ENCODE measurements at places on chromosomes 7 and 10.
A peak's percentile ranks its signal among the peaks of the same experiment; 100 is the strongest.

- peaks cover 47% of the 10 kb centered on the region for H3K27me3 ChIP-seq
- H3K36me3 ChIP-seq = no peaks in the 10 kb centered on the region
- no peak for DNase-seq
- no peak overlapping the region for H3K4me3 ChIP-seq
- peaks cover 9% of the 10 kb centered on the region for H3K4me1 ChIP-seq
Observed at GRCh38 chr10:48475943-48476278, 129.0 kb downstream of the ARHGAP22 start.

GRCh38 chr7:92809760-92810573 is 26.4 kb downstream of the CDK6 start:
- DNase-seq = peak; percentile 31
- H3K27me3 ChIP-seq = no peaks in the 10 kb centered on the region
- H3K27ac ChIP-seq = peak overlapping the region; percentile 92

DNA sequence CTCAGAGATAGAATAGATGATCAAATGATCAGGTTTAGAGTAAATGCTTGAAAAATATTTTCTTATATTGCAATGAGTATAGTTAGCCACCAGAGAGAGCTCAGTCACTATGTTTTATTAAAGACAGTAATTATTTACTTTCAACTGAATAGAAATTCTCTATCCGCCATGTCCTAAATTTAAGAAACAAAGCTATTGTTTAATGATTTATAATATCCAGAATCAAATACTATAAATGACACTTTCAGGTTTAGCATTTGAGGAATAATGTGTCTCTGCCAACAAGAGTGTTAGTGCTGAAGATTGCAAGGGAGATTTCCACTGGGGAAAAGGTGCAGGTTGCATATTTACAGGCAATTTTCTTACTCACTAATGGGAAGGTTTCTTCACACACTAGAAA is 184.7 kb downstream of the DGKB start:
- no peaks in the 10 kb centered on the region for H3K36me3 ChIP-seq
- H3K4me3 ChIP-seq = no peak overlapping the region
- no peaks in the 10 kb centered on the region for H3K4me1 ChIP-seq
- H3K27me3 ChIP-seq = peaks cover 11% of the 10 kb centered on the region
- no peak overlapping the region for H3K27ac ChIP-seq

- H3K4me1 ChIP-seq = peaks cover 29% of the 10 kb centered on the region
- H3K36me3 ChIP-seq = no peaks in the 10 kb centered on the region
- peak overlapping the region; percentile 79 for H3K4me3 ChIP-seq
- H3K27me3 ChIP-seq = no peaks in the 10 kb centered on the region
Observed at GRCh38 chr10:72061491-72061890, 26.9 kb downstream of the SPOCK2 start.

GRCh38 chr7:155377838-155378579 is 79.9 kb upstream of the EN2 start:
- peaks cover 46% of the 10 kb centered on the region for H3K4me1 ChIP-seq
- peaks cover 16% of the 10 kb centered on the region for H3K36me3 ChIP-seq
- DNase-seq = no peak
- H3K27me3 ChIP-seq = peaks cover 82% of the 10 kb centered on the region

DNA sequence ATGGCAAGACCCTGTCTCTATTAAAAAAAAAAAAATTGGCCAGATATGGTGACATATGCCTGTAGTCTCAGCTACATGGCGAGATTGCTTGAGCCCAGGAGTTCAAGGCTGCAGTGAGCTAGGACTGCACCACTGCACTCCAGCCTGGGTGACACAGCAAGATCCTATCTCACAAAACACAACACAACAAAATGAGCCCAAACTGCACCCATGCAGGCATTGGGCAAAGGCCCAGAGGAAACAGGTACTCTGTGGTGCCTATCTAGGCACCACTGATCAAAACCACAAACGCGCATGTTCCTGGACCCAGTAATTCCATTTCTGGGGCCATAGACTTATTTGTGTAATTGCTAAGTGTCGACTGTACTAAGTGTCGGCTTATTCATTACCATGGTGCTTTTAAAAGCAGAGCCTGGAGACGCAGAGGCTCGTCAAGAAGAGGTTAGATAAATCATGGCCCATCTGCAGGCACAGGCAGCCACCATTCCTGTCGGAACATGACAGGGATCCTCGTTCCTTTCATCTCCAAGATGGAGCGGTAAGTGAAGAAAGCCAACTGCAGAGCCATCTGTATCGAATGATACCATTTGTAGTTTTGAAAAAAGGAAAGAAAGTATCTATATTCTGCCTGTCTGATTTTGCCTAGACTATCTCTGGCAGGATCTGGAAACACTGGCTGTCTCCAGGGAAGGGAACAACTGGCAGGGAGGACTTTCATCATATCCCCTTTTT is 160.4 kb upstream of the RHEB start:
- no peak overlapping the region for H3K4me3 ChIP-seq
- H3K36me3 ChIP-seq = no peaks in the 10 kb centered on the region
- H3K4me1 ChIP-seq = peaks cover 21% of the 10 kb centered on the region
- H3K27ac ChIP-seq = peak overlapping the region; percentile 27
- no peaks in the 10 kb centered on the region for H3K27me3 ChIP-seq

DNA sequence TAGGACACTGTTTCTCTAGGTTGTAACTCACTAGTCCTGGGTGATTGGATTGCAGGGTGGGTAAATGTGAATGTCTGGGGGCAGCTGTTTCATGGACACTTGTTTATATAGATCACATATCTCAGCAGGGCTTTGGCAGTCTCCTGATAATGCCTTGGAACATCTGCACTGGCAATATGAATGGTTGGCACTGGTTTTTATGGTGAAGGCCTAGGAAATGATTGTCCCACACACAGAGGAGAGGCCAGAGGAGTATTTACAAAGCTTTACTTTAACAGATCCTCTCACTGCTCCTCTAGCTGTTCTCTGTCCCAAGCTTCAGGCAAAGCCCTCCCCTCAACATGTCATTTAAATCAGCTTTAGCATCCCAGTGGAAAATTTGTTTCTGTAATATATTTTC is 171.3 kb upstream of the STEAP4 start:
- H3K4me3 ChIP-seq = no peak overlapping the region
- no peak overlapping the region for H3K27ac ChIP-seq
- no peaks in the 10 kb centered on the region for H3K27me3 ChIP-seq
- H3K36me3 ChIP-seq = no peaks in the 10 kb centered on the region
- DNase-seq = no peak

GRCh38 chr7:94763268-94763667 is 107.3 kb upstream of the SGCE start:
- no peak overlapping the region for H3K27ac ChIP-seq
- DNase-seq = no peak
- peaks cover 11% of the 10 kb centered on the region for H3K27me3 ChIP-seq
- no peaks in the 10 kb centered on the region for H3K4me1 ChIP-seq
- no peak overlapping the region for H3K4me3 ChIP-seq

GRCh38 chr7:149762089-149762488 is 11.3 kb downstream of the ZNF467 start:
- no peaks in the 10 kb centered on the region for H3K36me3 ChIP-seq
- H3K27ac ChIP-seq = no peak overlapping the region
- H3K4me1 ChIP-seq = no peaks in the 10 kb centered on the region
- no peak overlapping the region for H3K4me3 ChIP-seq
- no peak for DNase-seq
- peaks cover 11% of the 10 kb centered on the region for H3K27me3 ChIP-seq

DNA sequence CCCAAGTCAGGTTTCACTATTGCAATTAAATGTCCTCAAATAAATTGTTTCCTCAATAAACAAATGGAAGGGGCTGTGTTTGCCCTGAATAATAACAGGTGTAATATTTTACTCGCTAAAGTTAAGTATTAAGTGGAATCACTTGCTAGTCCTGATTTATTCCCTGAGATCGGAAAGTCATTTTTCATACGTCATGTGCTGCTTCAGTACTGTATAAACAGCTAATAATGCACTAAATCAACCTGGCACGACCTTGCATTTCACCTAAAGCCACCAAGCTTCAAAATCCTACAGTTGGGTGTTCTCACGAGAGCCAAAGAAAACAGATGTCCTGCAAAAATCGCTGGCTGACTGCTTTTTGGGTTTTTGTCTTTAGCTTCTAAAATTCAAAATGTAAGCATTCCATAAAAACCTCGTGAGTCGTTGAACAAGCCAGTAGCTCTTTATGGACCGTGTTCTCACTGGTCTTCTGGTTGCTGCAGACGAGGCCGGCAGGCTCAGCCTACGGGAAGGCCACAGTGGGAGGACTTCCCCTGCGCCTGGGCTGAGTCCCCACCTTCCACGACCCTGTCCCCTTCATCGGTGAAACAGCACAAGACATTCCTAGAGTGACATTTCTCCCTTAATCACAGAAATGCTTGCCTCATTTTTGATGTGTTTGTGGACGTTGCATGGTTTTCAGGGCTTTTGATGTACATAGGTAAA is 17.9 kb upstream of the MNX1 start:
- H3K36me3 ChIP-seq = peaks cover 6% of the 10 kb centered on the region
- no peak for DNase-seq
- no peak overlapping the region for H3K4me3 ChIP-seq
- peaks cover 1% of the 10 kb centered on the region for H3K4me1 ChIP-seq

- no peak overlapping the region for H3K27ac ChIP-seq
- H3K27me3 ChIP-seq = no peaks in the 10 kb centered on the region
- H3K36me3 ChIP-seq = no peaks in the 10 kb centered on the region
- H3K4me3 ChIP-seq = no peak overlapping the region
- DNase-seq = no peak
Observed at GRCh38 chr7:80257756-80258155, 123.1 kb downstream of the GNAI1 start.

DNA sequence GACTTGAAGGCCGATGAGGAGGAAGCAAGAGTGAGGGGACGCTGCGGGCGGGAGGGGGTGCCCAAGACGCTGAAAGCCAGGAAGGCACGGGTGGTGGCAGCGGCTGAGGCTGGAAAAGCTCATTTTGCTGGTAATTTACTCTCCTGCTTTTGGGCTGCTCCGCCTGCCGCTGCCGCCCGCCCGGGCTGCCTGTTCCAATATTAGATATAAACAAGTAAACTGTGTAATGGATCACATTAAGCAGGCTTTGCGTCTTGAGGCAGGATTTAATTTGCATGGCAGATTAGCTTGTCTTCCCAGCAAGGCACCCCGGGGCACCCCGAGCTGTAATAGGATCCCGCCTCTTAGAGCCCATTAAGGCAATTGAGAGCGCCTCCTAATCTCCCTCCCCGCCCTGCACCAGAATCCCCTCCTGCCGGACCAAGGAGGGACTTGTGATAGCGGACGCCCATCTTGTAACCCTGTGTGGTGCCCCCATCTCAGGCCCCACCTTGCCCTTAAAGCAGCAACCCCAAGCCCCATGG is 46.1 kb upstream of the SLF2 start:
- H3K4me3 ChIP-seq = no peak overlapping the region
- no peak for DNase-seq
- H3K27ac ChIP-seq = no peak overlapping the region
- H3K36me3 ChIP-seq = peaks cover 10% of the 10 kb centered on the region
- H3K4me1 ChIP-seq = peaks cover 13% of the 10 kb centered on the region

GRCh38 chr7:157320608-157320980 is 16.2 kb upstream of the DNAJB6 start:
- H3K27me3 ChIP-seq = no peaks in the 10 kb centered on the region
- no peak overlapping the region for H3K4me3 ChIP-seq
- no peak for DNase-seq
- H3K36me3 ChIP-seq = no peaks in the 10 kb centered on the region

DNA sequence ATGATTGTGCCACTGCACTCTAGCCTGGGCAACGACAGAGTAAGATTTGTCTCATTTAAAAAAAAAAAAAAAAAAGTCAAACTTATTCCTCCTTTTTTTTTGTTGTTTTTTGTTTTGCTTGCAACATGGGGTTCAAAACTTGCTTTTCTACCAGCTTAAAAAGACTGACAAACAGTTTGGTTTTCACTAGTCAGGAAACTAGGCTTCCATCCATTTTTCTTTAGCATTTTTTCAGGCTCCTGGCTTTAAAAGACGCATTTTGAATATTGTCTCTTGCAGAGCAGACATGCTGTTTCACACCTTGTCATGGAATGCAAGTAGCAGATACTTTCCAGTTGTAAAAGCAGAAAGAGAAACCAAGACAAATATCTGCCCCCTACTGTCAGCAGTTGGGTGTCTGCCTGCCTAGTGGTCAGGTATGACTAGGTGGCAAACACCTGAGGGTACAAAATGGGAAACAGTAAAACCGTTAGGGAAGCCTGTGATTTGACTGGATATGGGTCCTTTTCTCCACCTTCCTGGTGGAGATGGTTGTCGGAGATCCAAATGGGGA is 139.9 kb downstream of the CCDC71L start:
- H3K36me3 ChIP-seq = peaks cover 4% of the 10 kb centered on the region
- no peak for DNase-seq

DNA sequence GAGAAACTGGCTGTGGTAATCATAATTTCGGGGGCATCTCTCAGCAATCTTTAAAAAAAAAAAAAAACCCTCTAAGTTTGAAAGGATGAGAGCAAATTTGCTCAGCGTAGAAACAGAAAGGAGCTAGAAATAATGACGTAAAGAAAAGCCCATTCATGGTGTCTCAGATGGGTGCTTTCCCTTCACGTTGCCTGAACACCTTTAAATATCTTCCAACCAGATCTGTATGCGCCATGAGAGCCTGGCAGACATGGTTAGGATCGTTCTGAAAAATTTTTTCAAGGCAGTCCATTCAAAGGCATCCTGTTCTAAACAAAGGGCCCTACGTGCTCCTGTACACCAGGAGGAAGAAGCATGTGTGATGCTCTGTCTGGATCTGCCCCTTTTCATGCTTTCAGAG is 141.2 kb upstream of the C1QL3 start:
- peaks cover 2% of the 10 kb centered on the region for H3K36me3 ChIP-seq
- no peaks in the 10 kb centered on the region for H3K27me3 ChIP-seq
- no peak overlapping the region for H3K27ac ChIP-seq
- no peak for DNase-seq
- no peak overlapping the region for H3K4me3 ChIP-seq

DNA sequence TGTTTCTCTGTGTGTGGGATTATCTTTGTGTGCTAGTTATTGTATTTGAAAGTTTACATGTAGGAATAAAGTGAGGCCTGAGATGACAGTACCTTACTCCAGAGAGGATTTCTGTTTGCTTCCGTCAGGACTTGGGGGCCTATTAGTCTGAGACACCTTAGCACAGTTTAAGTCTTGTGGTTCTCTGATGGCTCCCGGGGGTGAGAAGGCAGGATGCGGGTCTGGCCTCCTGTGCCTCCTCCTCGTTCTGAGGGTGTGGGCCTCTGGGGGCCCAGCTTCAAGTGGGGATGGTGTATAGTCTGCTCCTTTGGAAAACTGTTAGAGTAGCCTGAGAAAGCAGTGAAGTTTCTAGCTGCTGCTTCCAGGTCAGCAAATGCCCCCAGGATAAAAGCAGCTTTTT is 12.4 kb downstream of the MTURN start:
- H3K27me3 ChIP-seq = no peaks in the 10 kb centered on the region
- no peak overlapping the region for H3K27ac ChIP-seq
- peaks cover 11% of the 10 kb centered on the region for H3K4me1 ChIP-seq
- no peak for DNase-seq
- no peaks in the 10 kb centered on the region for H3K36me3 ChIP-seq
